OCI-M1 (cell line): ENCODE measurements at places on chromosomes 3 and 15.
A peak's percentile ranks its signal among the peaks of the same experiment; 100 is the strongest.

- DNase-seq: peak; percentile 32
Measured at GRCh38 chr3:138412821-138413551, 21.4 kb upstream of the ESYT3 start.

DNA sequence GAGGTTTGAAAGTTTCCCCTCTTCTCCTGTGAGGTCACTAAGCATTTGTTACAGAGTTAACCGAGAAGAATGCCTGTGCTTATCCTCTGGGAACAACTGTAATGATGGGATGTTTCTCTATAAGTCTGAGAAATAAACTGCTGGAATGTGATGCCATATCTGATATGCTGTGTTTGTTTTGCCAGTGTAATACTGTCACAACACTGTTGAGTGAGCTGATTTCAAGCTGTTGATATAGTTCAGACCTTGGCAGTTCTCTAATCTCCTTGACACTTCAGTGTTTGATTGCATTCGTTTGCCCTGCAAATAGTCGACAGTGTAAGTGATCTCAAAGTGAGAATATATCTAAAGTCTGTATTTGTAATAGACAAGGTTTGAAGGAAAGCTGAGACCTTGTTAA, 73.3 kb downstream of the PTPRG start:
- no peak for DNase-seq

- peak; percentile 88 for DNase-seq
Measured at GRCh38 chr15:68818066-68818768, 2.5 kb downstream of the ANP32A start.

DNA sequence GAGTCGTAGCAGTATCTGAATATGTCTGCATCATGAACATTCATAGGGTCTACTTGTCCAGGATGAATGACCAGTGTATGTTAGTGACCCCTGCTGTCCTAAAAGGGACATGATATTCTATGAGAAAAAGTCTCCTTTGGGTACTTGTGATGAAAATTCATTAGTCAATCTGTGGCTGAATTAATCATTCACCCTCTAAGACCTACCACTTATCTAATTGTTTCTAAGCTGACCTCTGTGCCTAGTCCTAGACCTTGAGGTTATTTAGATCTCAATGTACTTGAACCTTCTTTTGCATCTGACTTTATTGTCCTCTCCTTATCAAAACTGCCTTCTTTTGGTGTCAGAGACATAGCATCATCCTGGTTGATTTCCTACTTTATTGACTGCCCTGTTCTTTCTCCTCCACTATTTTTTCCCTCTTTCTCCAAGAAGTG, 799.3 kb downstream of the DIPK2A start:
- DNase-seq: peak; percentile 70

DNA sequence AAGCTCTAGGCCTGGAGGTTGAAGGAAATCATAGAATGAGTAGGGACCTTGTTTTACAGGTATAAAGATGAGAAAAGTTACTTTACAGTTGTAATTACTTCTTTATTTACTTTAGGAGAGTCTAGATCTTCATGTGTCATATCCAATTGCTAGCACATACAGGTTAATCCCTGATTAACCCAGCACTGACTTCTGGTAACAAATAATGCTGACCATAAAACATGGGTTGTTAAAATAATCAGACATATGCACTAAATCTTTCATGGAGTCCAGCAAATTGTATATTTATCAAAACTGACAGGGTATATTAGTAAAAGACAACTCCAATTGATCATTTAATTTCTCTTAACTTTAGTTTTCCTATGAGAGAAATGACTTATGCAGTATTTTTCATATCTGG, 245.2 kb downstream of the NFKBIZ start:
- DNase-seq: no peak

DNA sequence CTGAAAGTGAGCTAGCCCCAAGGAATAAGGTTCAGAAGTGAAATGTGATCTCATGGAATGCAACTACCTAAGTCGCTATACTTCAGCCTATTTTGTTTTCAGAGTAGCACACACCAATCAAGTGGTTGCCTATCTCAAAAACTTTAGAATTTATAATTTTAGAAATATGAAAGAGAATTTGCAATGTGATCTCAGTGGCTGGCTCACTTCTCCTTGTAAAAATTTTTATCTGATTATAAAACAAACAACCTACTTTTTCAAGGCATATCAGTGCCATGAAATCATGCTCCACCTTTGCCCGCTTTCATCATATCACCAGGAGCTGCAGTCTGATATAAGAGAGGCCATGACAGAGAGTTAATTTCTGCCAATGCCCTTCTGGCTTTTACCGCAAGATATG, 47.3 kb downstream of the CLDN11 start:
- no peak for DNase-seq

DNA sequence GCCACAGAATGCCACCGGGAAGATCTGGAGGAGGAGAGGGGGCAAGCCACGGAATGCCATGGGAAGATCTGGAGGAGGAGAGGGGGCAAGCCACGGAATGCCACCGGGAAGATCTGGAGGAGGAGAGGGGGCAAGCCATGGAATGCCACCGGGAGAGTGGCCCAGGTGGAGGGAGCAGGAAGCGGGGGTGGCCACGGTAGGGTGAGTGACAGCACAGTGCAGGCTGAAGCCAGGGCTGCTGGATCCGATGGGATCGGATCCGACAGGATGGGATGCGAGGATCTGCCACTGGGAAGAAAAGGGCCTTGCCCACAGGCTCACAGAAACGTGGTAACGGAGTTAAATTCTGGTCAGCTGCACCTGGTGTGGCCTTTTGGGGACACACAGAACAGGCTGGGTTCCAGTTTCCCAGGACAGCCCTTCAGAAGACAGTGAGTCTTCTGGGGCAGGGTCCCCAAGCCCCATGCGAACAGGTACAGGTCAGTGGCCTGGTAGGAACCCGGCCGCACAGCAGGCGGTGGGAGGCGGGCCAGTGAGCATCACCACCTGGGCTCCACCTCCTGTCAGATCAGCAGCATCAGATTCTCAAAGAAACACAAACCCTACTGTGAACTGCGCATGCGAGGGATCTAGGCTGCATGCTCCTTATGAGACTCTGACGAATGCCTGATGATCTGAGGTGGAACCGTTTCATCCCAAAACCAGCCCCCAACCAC, 58.8 kb downstream of the XXYLT1 start:
- no peak for DNase-seq
